Cortex of kidney (tissue), 1 donor: ENCODE measurements at places on chromosomes 6 and 20.

DNA sequence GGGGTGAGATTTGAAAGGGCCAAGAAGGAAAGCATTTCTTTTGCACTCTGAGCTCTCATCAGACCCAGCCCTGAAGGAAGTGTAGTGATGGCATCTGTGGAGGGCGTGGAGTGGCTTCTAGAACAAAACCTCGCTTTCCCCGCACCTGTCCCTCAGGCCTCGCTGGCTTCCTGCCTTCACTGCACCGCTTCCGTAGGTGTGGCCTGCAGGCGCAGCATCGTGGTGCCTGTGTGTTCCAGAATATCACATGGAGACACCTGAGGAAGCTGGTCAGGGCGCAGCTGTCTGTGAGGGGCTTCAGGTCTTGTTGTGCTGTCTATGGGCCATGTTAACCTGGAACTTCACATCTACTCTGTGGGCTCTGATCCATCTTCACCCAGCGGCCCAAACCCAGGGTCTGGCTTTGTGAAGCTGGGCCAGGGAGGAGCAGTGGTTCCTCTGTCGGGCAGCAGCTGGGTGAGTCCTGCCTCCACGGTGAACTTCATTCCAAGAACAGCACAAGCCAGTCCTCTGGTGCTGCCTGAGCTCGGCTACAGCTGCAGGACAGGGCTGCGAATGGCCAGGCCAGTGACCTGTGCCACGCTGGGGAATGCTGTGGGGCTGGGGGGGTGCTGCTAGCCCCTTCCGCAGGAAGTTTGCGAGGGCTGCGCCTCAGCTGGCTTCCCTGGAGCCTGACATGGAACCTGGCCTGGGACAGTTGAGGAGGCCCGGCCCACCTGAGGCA is 40.9 kb downstream of the DSTN start:
- no peak for DNase-seq

DNA sequence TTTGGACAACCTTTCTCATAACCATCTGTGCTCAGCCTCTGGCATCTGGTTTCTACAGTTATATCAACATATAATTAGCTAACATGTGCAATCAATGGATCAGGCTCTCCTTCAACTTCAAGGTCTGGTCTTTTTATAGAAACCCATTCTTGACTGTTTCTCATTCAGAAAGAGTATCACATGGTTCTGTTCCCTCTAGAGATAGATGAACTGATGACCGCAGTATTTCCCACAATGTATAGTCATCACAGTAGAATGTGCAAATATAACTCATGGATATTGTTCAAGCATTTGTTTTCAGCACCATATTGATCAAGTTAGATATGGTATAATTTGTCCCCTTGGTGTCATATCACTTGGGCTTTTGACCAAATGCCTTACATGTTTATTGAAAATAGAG is 656.2 kb downstream of the FRK start:
- no peak for DNase-seq

DNA sequence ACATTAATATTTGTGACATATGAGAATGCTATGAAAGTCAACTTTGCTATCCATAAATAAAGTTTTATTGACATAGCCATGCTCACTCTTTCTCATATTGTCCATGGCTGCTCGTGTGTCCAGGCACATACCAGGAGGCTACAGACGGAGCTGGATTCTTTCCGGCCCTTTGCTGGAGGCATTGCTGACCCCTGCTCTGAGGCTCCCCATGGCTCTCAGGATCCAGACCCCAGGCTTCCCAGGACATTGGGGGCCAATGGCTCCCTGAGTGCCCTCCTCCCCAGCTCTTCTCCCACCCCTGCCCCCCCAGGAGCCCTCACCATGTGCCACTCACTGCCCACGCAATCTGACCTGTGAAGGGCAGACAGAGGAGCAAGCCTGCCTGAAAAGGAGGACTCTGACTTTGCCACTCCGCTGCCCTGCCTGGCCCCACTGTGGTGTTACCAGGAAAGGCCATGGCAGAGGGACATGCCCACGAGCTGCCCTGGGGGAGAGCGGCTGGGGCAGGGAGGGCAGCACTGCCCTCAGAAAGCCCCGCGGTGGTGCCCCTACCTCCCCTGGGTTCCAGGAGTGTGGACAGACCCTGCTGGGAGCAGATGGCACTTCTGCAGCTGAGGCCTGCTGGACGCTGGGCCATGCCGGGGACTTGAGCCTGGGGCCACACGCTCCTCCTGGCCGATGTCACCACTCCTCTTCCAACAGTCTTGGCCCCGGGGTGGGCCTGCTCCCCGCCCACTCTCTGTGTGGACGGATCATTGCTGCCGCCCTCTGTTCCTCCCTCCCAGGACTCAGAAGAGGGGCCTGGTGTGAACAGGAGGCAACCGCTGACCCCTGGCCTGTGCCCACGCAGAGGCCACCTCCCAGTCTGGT is 97.8 kb upstream of the BHLHE23 start:
- no peak for DNase-seq

GRCh38 chr20:51067792-51068191 is 44.9 kb upstream of the KCNG1 start:
- DNase-seq: no peak

DNA sequence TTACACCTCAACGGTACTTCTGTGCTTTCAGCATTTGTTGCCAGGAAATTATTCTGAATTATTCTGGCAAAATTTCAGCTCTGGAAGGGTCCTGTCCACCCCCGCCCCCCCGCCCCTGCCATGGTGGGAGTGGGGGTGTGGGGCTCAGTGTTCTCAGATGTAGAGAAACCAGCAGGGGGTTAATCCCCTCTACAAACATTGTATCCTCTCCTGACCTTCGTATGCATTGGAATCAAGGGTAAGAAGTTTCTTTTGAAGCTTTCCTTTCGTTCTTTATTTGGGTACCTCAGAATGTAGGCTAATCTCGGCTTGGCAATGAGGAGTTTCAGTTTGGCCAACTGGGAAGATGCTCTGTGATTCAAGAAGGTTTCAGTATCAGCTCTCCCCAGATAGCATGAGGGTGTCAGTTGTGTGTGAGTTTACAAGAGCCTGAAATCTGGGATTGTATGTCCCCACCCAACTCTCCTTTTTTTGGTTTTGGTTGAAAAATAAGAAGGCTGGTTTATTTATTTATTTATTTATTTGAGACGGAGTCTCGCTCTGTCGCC is 25.5 kb upstream of the OLIG3 start:
- DNase-seq: no peak

- DNase-seq: no peak
Measured at GRCh38 chr6:161163466-161164181, 110.2 kb downstream of the AGPAT4 start.

- no peak for DNase-seq
Measured at GRCh38 chr20:22312744-22313346, 271.5 kb downstream of the FOXA2 start.

DNA sequence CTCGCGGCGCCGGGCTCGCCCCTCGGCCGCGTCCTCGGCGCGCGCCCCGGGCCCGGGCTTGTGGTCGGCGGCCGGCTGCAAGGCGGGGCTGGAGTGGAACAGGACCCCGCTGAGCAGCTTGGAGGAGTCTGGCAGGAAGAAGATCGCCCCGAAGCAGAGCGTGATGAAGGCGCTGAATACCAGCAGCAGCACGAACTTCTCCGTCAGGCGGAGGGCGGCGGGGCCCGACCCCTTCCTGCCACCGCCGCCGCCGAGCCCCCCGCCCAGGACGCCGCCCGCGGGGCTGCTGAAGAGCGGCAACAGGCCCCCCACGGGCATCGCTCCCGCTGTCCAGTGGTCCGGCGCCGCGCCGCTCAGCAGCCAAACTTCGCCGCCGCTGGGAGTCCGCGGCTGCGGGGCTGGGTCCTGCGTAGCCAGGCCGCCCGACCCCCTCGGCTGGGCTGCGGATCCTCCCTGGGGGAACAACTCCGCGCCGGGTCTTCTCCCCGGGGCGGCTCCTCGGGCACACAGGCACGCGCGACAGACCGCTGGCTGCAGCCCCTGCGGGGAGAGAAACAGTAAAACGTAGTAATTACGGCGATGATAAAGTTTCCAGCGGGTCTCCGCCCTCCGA is 707 bp downstream of the MAN1A1 start:
- DNase-seq: no peak

- no peak for DNase-seq
Measured at GRCh38 chr6:53493635-53494025, 51.3 kb downstream of the GCLC start.
